Brain microvascular endothelial cell (primary cell): ENCODE measurements at places on chromosomes 7 and 10.

DNA sequence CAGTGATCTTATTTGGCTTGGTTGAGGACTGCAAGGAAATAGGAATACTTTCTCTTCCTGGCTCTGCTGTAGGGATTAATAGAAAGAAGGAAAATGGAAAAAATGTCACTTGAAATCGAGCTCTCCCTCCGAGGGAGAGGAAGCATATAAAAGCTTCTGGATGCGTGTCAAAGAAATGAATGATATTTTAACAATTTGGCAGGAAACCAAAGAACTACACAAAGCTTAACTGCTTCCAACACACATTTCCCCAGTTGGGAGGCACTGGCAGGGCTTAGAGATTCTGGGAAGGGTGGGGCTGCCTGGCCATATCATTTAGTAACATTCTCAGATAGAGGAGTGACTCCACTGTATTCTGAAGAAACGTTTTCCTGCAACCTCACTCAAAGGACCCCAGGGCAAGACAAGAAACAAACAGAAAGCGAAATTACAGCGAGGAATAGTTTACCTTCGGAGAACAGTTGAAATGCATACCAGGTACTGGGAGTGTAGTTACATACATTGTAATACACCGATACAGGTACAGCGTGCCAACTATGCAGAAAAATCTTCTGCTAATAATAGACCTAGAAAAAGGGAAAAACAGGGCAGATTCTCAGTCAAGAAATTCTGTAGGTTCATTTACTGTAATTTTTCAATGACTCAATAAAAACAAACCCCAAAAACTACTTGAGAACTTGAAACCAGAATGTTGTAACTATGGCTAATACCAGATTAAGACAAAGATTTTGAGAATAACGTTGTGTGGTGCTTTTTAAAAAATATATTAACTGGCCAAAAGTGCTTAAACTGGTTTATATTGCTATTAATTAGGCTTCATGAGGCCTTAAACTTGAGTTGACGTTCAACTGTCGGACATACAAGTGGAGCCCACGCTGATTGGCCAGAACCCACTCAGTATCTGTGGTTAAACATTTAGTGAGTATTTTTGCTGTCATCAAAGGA lies 75.7 kb upstream of the ASAH2 start:
- DNase-seq, result peak; percentile 45

GRCh38 chr7:32259931-32260596 lies 189.9 kb upstream of the PDE1C start:
- DNase-seq, result no peak

GRCh38 chr10:124180947-124181549 lies 87.7 kb upstream of the CHST15 start:
- DNase-seq, result peak; percentile 75

DNA sequence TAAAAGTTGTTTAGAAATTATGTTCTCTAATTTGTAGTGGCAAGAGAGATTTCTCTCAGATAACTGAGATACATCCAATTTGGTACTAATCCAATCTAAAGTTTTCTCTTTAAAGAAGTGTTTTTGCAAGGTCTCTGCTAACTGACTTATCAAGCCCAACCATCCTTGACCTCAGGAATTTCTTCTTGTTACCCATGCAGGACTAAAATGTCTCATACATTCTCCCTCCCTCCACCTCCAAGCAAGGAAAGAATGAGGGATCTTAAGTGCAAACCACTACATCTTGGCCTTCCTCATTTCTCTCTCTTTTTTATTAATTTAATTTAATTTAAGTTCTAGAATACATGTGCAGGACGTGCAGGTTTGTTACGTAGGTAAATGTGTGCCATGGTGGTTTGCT lies 12.8 kb downstream of the NRAP start:
- DNase-seq, result no peak

- DNase-seq, result no peak
These were observed 20.8 kb downstream of the EPC1 start for GRCh38 chr10:32326119-32326518.
